Stimulated activated naive CD4-positive, alpha-beta T cell (primary cell): ENCODE measurements at places on chromosomes 2 and 18.
A peak's percentile ranks its signal among the peaks of the same experiment; 100 is the strongest.

- DNase-seq, result no peak
These were observed 94.1 kb downstream of the PTPRM start for GRCh38 chr18:7661207-7661606.

- DNase-seq, result no peak
These were observed 522.5 kb upstream of the ID2 start for GRCh38 chr2:8159211-8159965.

GRCh38 chr18:27899893-27900292 lies 277.0 kb downstream of the CDH2 start:
- no peak for DNase-seq

- DNase-seq, result no peak
These were observed 102.9 kb upstream of the HAAO start for GRCh38 chr2:42895134-42895790.

GRCh38 chr2:136154384-136154783 lies 36.4 kb upstream of the CXCR4 start:
- no peak for DNase-seq

- DNase-seq, result no peak
These were observed 197.2 kb downstream of the CYP26B1 start for GRCh38 chr2:71950256-71951082.

DNA sequence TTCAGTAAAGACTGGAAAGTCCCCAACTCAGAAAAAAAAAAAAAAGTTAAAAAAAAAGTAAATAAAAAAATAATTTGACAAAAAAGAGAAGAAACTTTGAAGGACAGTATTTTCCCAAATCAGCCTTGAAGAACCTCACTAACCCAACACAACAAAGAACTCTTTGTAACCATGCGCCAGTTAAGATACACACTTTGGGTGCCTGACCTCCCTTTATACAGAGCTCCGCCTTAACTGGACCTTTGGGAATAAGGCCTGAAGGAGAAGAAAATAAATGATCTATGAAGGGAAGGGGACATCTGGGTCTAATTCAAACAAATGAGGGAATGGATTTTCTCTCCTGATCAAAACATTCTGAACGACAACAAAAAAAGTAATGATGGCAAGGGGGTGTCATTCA lies 2.2 kb upstream of the GFPT1 start:
- DNase-seq, result no peak

DNA sequence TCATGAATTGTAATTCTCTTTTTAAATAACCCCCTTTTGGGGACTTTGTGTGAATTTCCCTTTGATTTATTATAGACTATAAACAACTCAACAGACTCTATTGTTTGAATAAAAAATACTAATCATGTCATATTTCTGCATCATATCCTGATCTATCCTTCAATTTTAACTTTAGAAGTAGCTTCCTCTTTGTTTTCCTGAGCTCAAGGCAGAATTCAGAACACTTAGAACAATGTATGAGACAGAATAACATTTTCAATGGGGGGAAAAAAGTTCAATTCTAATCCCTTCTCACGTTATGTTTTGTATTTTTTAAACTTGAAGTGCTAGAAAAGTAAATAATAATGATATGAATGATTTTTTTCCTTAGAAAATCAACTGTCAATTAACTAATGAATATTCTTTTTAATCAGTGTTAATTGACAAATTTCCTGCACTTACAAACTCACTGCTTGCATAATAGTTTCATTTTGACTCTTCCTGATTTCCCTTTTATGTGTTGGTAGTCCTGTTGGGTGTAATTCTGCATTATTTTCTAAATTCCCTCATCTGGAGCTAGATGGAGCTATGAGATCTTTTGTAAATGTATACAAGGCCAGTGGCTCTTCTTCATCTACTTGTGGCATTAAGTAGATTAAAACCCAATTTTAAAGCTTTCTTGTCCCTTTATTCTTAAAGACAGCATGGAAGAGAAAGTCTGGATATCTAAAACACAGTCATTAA lies 326.1 kb downstream of the PARD3B start:
- DNase-seq, result peak; percentile 26
